ENCODE measurements at places on chromosomes 5 and 9.

GRCh38 chr5:142671266-142671665, 14.6 kb downstream of the FGF1 start:
- no peak for DNase-seq

DNA sequence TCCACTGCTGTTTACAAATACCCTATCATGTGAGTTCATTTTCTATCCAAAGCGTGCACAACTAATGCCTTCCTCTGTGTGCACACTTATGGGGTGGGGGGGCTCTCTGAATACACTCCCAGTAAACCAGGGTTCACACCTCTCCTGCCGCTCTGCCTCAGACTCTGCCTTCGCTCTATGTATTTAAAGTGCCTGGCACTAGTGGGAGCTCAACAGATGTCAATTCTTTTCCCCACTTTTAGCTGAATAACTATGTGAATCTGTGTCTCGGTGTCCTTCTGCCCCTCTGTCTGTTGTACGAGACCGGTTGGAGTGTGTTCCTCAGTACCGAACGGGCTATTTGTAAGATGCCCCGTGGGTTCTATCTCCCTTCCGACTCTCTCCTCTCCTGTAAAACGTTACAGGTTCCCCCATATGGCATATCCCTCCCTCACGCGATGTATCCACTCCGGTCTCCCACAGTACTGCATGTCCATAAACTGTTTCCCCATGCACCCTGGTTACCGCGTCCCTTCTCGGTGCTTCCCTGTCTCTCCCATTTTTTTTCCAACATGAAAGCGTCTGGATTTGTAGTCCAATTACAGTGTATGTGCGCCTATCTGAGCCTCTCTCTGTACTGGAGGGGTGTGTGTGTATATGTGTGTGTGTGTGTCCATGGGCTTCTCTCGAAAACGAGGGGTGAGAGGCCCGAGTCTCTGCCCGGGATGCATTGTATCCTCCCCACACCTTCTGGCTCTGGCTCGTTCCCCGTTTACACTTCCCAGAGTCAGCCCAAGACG, 1.6 kb downstream of the ELL2 start:
- no peak for DNase-seq

GRCh38 chr9:69016191-69017096, 2.5 kb upstream of the PRKACG start:
- DNase-seq: no peak

DNA sequence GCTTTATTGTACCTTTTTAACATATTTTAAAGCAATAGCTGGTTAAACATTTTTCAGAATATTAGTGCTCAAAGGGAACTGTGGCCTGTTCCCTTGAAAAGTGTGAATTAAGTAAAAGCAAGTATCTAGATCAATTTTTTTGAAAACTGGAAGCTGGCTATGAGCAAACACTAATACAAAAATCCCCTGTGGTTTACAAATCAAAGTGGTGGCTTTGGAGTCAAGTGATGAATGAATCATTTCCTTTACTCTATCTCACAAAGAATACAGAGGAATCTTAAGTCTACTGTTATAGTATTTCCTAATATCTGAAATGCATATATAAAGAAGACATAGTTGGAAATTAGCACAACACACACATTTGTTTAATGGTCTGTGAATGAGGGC, 212.4 kb upstream of the C9orf72 start:
- DNase-seq: no peak

GRCh38 chr9:119698535-119698934, 329.3 kb upstream of the BRINP1 start:
- no peak for DNase-seq

DNA sequence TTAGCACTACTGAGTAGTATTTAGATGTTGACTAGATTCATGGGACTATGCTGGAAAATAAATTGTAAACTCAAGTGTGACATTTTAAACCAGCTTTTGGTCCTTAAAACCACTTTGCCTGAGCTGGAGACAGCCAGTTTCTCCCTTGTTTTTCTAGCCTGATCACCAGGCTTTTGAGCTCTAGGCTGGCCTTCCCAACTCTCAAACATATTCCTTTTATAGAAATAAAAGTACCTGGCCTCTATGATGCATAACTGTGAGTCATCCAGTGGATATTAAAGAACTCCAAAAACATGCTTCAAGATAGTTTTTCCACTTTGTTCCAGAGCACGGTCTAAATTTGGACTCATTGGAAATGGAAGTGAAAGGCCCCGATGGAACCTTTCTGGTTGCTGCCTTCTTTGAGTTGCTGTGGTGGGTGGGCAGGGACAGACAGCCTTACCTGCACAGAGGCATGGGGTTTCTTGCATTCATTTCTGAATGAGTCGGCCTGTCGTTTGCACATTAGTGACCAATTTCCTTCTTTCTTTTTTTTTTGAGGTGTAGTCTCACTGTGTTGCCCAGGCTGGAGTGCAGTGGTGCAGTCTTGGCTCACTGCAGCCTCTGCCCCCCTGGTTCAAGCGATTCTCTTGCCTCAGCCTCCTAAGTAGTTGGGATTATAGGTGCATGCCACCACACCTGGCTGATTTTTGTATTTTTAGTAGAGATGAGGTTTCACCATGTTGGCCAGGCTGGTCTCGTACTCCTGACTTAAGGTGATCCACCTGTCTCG, 43.1 kb downstream of the TRIO start:
- DNase-seq: no peak

- no peak for DNase-seq
These were observed 3.3 kb downstream of the MUSK start for GRCh38 chr9:110671849-110672248.

- DNase-seq: no peak
These were observed 5.7 kb upstream of the RARS1 start for GRCh38 chr5:168480601-168481000.

GRCh38 chr9:133714606-133715294, 23.4 kb downstream of the SARDH start:
- no peak for DNase-seq
